NCI-H2029 (cell line): ENCODE measurements at places on chromosomes 6 and 20.
A peak's percentile ranks its signal among the peaks of the same experiment; 100 is the strongest.

DNA sequence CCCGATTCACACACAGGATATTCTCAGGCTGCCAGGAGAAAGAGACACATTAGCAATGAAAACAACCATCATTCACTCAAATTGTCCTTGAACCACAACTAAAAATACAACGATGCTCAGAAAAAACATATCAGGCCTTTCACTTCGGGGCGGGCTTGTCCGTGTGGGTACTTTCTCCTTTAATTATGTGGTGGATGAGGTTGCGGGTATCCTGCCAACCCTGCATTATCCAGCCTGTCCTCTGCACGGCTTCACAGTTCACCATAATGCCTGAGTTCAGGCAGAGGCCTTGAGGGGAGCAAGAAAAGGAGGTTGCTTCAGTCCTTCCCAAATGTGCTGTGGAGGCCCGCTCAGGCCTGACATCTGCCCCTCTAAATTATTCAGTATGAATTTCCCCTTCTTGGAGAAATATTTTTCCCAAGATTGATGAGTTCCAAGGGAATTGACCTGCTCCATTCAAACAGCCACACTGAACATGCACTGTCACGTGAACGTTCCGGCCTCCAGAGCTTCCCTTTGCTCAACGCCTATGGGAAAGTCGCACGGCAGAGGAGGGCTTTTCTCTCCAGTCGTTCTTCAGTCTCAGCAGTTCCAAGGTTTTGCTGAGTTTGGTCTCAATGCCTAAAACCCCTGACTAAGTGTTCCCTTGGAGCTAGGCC, 70.3 kb downstream of the MYLK4 start:
- DNase-seq = peak; percentile 32

DNA sequence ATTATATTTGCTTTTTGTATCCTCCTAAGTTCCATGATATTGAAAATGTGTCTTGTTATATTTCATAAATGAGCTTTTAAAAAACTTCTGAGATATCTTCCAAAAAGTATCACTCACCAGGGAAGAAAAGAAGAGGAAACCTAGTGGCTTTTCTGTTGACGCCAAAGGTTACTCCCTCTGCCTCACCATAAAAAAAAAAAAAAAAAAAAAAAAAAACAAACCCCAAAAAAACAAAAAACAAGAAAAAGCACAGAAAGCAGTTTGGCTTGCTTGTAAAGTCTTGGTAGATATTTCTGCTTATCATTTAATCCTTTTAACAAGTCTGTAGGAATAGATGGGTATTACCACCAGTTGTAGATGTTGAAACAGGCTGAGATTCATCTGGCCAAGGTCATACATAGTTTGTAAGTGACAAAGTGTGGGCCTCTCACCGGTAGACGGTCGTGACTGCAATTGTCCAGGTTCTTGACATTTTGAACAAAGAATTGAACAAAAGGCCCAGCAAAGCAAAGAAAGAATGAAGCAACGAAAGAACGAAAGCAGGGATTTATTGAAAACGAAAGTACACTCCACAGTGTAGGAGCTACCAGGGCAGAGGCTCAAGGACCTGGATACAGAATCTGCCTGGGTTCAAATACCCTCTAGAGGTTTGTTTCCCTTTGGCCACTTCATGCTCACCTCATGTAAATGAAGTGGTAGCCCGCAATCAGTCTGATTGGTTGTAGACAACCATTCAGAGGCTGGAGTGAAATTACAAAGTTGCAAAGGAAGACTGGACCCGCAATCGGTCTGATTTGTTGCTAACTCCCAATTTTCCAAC, 11.6 kb upstream of the ELOVL5 start:
- DNase-seq = no peak

DNA sequence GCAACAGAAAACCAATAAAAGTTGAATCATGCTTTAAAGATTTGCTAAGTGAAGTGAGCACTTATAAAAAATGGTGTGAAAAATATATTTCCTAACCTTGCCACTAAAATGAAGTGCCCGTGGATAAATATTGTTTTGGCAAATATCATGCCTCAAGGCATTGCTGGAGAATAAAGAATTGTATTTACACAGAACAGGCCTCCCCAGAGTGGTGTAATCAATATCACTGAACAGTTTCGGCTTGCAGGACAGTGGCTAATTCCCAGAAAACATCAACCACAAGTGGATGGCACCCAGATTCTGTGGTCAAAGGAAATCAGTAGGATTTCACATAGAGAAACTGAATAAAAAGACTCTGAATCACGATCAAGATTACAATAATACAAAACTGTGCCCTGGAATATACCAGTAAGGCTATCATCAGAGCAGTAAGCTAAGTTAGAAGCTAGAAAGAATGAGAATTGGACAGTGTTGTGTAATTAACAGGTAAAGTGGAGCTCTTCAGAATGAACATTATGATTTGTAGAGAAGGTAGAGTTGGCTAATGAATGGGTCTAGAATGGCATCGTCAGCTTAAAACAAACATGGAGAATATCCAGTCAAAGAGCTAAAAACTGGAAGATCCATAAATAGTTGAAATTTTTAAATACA, 1026.9 kb upstream of the ADGRB3 start:
- DNase-seq = peak; percentile 16

- DNase-seq = peak; percentile 22
Observed at GRCh38 chr6:99603421-99604165, 3.0 kb upstream of the PRDM13 start.

GRCh38 chr20:33647603-33648395, 14.3 kb upstream of the C20orf144 start:
- DNase-seq = peak; percentile 63

GRCh38 chr6:20447581-20448132, 46.0 kb downstream of the E2F3 start:
- DNase-seq = no peak

DNA sequence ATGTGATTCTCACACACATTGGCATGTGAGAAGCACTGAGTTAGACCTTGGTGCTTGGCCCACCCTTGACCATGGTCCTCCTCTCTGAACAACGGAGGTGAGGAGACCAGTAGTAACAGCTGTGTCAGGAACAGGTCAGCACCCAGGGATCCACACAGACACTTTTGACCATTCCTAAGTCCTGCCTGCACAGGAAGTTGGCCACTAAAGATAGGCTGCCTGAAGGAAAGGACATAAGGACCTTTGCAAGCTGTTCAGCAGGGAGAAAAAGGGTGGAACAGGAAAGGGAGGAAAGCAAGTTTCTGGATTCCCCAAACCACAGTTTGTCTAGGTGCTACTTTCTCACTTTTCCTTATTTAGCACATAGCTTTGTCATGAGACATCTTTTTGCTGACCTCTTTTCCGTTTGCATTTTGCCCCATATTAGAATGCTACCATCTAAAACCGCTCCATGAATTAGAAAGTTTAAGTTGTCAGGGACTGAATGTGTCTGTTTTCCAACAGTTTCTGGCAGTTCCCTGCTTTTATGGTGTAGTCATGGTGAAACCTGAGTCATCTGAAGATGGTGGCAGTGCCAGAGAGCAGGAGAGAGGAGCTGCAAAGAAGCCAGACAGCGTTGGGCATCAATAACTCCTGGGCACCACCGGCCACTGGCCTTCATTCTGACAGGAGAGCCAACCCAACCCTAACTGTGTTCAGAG, 1.1 kb upstream of the CD109 start:
- no peak for DNase-seq

DNA sequence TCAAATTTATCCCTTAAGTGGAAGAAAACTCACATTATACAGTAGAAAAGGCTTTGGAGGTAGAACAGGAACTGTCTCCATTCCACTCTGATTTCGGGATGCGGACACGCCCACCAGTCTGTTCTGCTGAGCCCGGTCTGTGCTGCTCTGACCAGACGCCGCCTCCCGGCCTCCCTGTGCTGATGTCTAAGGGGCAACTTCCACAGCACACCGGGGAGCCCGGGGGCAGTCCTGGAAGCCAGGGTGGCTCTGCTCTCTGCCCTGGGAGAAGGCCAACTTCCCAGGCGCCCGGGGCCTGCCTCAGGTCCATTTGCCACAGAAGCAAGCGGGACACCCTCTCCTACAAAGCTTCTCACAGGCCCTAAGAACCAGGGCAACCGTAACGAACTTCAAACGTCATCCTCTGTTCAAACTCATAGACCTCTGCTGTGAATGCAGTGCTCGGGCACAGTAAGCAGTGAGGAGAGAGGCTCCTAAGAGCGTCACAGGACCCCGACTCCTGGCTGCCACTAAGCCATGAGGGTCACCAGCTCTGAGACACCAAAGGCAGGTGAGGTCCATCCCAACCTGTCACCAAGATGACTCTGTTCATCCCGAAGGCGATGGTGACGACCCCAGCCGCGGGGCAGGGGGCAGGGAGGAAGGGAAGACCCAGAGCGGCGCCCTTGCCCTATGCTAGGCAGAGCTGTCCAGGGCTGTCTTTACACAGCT, 5.6 kb downstream of the TAF4 start:
- no peak for DNase-seq

DNA sequence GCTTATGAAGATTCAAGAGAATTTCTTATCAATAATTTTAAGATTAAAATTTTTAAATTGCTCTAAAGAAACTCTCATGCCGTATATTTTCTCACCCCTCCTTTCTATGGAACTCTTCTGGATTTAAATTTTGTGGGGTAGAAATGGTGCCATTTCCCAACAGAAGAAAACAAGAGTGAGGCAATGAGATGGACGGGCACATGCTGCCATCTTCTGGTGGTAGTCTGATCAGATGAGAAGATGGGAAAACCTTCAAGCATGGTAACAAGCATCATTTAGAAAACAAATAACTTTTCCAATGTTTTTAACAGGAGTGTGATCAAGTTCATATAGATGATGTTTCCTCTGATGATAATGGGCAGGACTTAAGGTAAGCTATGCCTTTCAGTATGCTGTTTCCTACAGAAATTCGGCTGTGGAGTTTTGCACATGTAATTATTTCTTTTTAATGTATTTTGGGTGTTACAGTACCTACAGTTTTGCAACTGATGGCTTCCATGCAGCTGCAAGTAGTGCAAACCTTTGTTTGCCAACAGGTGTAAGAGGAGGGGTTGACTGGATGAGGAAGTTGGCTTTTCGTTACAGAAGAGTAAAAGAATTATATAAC, 271.4 kb downstream of the EYA4 start:
- DNase-seq = peak; percentile 5

- no peak for DNase-seq
Observed at GRCh38 chr6:137677709-137678108, 183.5 kb upstream of the OLIG3 start.

DNA sequence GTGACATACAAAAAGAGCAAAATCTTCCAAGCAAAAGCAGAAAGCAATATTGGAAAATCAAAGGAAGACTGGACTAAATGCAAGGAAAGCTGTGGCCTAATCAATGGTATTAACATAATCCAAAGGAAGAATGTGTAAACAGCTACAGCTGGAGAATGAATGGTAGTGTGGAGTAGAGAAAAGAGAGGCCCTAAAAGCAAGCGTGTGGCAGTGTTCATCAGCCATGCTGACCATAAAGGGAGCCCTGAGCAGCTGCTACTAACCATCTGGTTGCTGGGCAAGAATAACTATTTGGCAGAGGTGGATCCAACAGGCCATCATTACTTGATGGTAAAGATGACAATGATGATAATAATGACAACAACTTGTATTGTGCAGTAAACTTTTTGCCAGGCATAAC, 148.5 kb upstream of the BEND6 start:
- DNase-seq = no peak

DNA sequence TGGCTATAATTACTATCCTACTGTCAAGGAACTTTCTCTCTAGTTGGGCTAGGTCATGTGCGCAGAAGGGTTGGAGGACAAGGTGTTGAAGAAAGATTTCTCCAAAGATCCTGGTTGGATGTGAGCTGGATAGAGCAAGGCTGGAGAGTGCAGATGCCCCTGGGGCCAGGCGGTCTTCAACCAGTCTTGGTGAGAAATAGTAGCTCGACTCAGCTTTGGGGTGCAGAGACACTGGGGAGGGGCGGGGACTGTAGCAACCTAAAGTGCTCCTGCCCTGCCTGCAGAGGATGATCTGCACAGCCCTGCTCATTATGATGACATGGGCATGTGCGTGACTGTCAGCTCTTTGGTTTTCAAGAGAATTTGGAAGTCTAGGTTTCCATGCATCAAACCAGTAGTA, 35.9 kb downstream of the PHACTR3 start:
- no peak for DNase-seq

DNA sequence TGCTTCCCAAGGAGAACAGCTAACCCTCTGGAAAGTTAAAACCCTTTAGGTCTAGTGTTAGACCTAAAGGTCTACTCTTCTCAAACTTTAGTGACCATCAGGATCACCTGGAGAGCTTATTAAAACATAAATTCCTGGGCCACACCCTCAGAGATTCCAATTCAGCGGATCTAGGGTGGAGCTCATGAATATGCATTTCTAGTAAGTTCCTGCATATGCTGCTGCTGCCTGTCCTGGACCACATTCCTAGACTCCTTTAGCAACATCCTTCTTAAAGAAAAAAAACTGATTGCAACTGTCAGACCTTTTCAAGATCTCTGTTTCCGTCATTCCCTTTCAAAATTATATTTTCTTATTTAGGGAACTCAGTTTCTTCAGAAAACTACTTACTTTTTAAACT, 31.2 kb downstream of the SNAP25 start:
- DNase-seq = no peak

GRCh38 chr20:58458342-58459057, 56.7 kb downstream of the APCDD1L start:
- no peak for DNase-seq

GRCh38 chr20:23048283-23049200, 930 bp downstream of the THBD start:
- peak; percentile 60 for DNase-seq

DNA sequence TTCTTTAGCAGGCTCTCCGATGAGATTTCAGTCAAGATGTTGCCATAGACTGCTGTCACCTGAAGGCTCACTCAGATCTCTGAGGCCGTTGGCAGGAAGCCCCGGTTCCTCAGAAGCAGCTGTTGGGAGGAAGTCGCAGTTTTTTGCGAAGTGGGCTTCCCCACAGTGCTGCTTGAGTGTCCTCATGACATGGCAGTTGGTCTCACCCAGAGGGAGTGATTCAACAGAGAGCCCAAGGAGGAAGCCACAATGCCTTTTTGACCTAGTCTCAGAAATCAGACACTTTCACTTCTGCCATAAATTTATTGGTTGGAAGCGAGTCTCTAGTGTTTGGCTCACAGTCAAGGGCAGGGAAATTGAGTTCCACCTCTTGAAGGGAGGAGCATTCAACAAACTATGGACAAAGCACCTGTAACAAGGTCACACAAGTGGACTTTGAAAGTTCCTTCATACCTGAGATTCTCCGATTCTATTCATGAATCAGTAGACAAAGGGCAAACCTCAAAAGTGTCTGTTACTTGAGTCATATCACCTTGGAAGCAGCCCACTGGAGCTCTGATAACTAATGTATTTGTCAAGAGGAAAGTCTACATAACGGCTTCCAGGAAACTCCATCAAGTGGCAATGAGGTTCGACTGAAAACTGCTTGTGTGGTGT, 208.3 kb downstream of the TASP1 start:
- no peak for DNase-seq

GRCh38 chr6:129596522-129596921, 113.5 kb downstream of the ARHGAP18 start:
- DNase-seq = no peak

DNA sequence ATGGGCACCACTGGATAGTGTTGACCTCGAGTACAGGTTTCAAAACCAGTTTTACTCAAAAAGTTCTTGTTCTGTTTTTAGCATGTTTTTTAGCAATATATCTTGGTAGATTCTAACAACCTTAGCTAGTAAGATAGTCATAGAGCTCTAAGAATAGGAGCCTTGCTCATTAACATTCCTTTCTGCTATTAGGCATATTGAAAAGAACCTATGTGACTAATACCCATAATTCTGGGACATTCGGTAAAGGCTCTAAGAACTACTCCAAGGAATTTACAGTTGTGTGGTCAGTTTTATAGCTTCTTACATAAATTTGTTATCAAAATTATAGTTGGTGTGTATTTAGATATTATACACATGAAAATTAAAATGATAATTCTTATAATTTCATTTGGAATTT, 11.6 kb downstream of the SLC9A8 start:
- DNase-seq = no peak
